Astrocyte of the spinal cord (primary cell): ENCODE measurements at places on chromosomes 13 and 19.

- no peak for DNase-seq
Measured at GRCh38 chr13:40094056-40094455, 438.6 kb downstream of the COG6 start.

DNA sequence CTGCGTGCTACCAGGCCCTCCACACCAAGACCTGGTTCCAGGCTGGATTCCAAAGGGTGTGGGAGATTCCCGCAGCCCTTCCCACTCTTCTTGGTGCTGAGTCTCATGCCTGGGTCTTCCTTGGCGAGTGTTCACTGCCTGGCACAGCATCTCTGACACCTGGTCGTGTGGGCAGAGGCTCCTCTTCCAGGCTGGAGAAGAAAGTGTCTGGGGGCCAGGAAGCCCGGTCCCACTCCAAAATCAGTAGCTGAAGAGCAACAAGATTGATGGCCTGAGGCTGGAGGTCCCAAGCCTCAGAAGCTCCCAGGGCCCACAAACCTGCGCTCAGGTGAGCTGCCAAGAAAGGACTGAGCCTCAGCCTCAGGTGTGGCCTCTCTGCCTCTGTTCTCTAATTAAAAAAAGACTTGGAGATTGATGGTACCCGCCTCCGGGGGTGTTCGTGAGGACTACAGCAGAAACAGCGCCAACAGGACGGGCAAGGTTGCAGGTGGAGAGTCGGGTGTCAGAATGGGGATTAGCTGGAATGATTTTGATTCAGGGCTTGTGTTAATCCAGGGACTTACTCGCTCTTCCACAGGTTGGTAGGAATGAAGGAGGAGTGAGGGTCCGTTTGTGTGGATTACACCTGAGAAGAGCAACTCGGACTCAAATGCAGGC lies 217.5 kb downstream of the TEX29 start:
- no peak for DNase-seq

DNA sequence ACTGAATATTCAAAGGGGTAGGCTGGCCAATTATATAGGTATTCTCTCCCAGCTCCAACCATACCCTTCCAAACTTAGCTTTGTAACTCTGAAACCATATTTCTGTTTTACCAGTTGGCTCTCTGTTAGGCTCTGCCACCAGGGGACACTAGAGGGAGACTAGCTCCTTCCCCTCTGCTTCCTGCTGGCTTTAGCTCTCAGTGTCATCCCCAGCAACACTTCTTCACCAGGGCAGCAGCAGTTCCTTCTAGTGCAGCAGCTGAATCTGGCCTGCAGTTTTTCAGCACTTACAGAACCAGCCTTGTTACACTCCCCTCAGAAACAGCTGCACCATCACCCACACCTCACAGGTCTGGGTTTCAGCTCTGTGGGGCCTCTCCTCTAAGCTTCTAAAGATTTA lies 51.0 kb upstream of the DOCK9 start:
- no peak for DNase-seq

GRCh38 chr13:29676535-29676934 lies 81.0 kb upstream of the SLC7A1 start:
- peak; percentile 9 for DNase-seq

DNA sequence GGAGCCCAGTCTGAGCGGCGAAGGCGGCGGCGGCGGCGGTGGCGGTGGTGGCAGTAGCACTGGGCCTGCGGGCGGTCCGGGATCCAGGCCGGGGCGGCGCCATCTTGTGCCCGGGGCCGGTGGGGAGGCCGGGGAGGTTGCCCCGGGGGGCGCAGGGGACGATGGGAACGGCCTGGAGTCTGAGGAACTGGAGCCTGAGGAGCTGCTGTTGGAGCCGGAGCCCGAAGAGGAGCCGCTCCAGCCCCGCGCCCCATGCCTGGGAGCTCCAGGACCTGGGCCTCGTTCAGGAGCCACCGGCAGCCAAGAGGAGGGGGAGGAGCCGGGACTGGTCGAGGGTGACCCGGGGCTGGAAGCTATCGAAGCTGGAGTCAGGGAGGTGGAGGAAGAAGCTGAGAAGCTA lies 11.6 kb downstream of the ZNF28 start:
- DNase-seq = no peak
